AG08396 (cell line): ENCODE measurements at places on chromosomes 4 and X.
A peak's percentile ranks its signal among the peaks of the same experiment; 100 is the strongest.

DNA sequence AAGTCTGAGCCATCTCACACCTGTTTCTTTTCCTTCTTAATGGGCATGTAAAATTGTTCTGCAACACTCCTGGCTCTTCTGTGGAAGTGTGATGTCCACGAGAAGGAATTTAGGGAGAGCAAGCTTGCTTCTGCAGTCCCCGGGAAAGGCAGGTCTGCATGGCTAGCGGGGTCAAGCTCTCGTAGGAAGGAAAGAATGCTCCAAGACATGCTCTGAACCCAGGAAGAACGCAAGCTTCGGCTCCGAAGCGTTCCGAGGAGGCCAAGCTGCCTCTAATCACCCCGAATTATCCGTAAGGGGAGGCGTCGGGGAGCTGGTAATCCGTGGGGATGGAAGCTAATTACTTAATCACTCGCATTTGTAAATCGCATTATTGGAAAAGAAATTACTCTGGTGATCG, 177.7 kb downstream of the CRLF2 start:
- DNase-seq = no peak

- DNase-seq = no peak
Measured at GRCh38 chr4:37434469-37434868, 189.9 kb downstream of the NWD2 start.

GRCh38 chr4:73142995-73143547, 73.6 kb upstream of the COX18 start:
- no peak for DNase-seq

- DNase-seq = peak; percentile 42
Measured at GRCh38 chr4:81214144-81214880, 710 bp downstream of the PRKG2 start.

GRCh38 chr4:63583007-63583406, 826.2 kb downstream of the TECRL start:
- no peak for DNase-seq

- DNase-seq = no peak
Measured at GRCh38 chr4:2715426-2715825, 40.7 kb downstream of the TNIP2 start.

GRCh38 chr4:154467886-154468285, 23.7 kb downstream of the DCHS2 start:
- no peak for DNase-seq

DNA sequence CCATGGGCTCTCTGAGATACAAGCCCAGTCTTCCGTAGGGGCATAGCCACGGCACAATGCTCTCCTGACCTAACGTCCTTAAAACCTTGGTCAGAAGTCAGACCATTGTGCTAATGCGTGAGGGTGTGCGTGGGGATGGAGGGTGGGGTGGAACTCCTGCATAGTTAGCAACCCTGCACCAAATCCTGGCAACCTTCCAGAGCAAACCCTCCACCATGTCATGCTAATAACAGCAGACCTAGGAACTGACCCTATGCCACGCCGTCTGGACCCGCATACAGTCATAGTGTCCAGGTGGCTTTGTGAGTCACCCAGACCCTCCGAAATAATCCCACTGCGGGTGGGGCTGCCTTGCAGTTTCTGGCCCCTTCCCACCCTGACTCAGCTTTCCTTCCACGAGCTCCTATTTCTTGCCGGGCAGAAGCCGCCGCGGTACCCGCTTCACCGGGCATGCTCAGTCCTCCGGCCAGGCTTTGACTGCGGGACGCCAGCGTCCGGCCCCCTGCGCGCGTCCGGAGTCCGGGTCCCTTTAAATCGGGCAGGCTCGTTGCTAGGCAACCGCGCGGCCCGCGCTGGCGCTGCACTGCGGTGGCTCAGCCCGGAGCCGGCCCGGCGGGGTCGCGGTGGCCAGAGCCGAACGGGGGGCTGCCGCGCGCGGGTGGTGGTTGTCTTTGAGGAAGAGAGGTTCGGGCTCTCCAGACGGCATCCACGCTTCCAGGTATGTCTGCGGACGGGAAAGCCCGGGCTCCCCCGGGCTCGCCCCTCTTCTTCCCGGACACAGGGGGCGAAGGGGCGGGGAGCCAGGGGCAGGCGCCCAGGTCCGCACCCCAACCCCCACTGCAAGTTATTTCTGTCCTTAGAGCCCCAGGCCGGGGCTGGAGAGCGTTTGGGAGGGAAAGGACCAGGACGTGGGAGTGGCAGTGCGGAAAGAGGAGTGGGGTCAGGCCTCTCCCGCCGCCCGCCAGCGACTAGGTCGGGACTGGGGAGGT, at the start of gene CCDC160:
CCDC160 (plus strand) TSS at position 557 of the 989 bp plus-strand sequence. CDS start 7,619 bp downstream, outside the sequence.
- peak; percentile 62 for DNase-seq

DNA sequence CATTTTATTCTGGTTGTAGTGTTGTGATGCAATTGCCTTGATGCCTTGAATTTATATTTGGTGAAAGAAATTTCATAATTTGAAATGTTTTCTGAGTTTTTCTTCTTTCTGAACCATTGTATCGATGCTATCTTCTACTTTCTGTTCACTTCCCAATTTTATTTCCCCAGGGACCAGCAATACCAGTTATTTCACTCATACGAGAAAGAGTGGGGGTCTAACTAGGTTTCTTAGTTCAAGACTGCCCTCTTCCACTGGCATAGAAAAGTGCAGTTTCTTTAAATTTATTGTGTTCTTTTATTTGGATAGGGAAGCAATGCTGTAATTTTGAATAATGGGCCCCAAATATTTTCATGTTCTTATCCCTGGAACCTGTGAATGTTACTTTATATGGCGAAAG, 544.0 kb upstream of the ADGRL3 start:
- DNase-seq = no peak

- no peak for DNase-seq
Measured at GRCh38 chrX:114073926-114074325, 510.0 kb upstream of the HTR2C start.

DNA sequence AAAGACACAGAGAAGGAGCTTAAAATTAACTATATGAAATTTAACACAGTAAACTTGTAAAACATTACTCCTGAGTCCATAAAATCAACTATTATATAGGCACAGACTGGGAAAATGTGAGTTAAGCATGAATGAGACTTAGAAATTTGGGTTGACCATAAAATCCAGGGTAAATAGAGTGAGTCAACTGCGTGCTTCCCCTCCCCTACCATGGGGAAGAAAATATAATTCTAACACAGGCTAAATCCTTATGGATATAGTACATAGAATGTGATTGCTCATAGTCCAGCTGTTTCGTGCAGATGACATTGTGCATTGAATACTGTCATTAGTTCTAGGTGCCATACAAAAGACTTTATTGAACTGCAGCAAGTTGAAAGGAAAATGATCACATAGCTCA, 42.2 kb downstream of the KLHL5 start:
- no peak for DNase-seq

- DNase-seq = no peak
Measured at GRCh38 chr4:152563209-152563608, 27.3 kb upstream of the FBXW7 start.

DNA sequence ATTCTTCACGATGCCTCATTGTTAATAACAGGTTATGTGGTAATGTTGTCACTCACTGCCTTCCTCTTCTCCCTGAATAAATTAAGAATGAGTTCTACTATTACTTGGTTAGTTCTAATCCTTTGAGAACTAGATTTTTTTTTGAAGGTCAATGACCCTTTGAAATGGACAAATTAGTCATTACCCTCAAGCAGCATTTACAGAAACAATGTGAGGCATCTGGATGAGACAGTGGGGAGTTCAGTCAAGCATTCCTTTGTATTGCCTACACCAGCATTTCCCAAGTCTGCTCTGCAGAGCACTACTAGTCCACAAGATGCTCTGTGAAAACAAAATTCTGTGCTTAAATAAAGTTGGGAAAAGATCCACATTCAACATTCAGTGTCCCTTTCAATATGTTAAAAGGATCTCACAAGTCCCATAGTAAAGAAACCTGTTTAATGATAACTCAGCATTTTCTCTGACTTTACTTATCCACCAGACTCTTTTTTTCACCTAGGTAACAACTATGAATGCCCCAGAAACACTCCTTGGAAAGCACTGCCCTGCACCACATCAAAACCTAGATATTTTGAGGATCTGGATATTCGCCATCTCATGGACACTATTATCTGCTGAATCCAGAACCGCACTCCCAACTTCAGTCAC, 60.6 kb downstream of the CHRDL1 start:
- peak; percentile 11 for DNase-seq

GRCh38 chr4:16025268-16025667, 58.6 kb downstream of the PROM1 start:
- DNase-seq = no peak

DNA sequence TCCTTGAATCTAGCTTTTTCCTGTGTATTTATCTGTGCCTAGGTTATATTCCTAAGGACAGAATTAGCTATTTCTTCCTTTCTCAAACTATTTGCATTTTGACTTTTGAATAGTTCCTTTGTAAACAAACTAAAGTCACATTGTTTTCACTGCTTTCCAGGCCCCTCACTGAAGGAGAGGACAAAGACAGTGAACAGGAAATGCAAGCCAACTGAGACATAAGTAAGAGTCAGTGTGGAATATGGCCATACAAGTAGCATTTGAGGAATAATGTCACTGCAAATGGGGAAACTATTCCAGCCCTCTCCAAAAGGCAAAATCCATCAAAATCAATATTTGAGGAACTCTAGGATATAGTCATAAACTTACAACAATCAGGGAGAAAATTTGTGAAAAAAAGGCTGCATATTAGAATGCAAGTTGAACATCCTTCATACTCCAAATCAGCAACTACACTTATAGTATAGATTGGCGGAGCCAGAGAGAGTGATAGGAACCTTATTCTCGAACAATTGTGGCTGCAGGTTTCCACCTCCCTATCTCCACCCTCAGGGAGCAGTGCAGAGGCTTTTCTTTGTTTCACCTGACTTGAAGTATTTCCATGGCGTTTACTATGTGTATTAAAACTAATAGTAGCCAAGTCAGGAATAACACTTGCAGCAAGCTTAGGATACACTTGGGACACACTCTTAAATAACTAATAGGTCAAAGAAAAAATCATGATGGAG, 1110.4 kb upstream of the ADGRL3 start:
- no peak for DNase-seq

GRCh38 chr4:53647547-53647946, 56.3 kb upstream of the LNX1 start:
- no peak for DNase-seq

- DNase-seq = no peak
Measured at GRCh38 chr4:176313596-176314336, 6.0 kb upstream of the SPCS3 start.

DNA sequence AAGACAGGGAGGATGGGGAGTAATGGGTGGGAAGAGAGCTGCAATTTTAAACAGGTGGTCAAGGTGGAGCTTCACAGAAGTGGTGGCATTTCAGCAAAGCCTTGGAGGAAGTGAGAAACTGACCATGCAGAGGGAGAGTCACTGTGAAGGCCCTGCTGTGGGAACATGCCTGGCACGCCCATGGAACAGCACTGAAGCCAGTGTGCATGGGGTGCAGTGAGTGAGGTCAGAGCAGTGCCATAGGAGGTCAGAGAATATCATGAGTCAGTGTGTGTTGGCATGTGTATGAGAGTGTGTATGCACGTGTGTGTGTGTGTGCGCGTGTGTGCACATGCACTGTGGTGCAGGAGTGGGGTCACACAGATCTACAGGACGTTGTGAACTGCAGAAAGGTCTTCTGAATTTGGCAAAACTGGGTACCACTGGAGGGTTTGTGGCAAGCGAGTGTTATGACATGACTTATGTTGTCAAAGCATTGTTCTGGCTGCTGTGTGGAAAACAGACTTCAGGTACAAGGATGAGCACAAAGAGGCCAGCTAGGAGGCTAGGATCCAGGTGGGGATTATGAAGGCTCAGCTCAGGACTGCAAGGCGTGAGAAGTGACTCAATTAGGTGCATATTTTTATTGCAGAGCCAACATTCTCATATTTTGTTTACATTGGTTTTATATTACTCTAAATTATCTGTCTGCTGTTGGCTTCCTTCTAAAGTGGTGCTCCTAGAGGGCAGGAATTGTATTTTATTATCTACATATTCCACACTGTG, 34.0 kb downstream of the ZNF827 start:
- no peak for DNase-seq

GRCh38 chr4:58368221-58368620, 1258.0 kb upstream of the IGFBP7 start:
- no peak for DNase-seq

GRCh38 chr4:121701263-121701662, 4.5 kb upstream of the ANXA5 start:
- no peak for DNase-seq

- no peak for DNase-seq
Measured at GRCh38 chr4:104524026-104524425, 29.3 kb upstream of the CXXC4 start.

DNA sequence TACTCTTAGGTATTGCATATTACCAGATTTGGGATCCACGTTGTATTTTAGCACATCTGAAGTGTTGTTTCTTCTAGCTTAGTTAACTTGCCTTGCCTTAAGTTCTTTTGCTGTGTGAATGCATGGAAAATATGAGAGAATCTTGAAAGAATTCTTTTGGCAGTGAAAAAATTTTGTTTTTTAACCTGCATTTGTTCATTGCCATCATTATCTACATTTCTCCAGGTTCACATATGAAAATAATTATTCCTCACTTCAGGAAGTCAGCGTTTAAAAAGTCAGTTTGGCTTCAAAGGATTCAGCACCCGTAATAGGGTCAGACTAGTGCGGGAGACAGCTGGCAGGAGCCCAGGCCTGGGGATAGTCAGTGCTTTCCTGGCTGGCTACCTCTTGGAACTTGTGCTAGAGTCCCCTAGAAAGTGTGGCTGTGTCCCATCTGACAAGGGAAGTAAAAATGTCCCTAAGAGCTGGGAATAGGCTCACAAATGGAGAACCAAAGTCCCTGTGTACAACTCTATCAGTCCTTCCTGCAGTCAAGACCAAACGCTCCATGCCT, 251.9 kb upstream of the KLF3 start:
- DNase-seq = no peak

GRCh38 chr4:5952975-5953951, 60.4 kb upstream of the CRMP1 start:
- DNase-seq = no peak

GRCh38 chr4:70759126-70759525, 37.4 kb downstream of the RUFY3 start:
- DNase-seq = no peak

DNA sequence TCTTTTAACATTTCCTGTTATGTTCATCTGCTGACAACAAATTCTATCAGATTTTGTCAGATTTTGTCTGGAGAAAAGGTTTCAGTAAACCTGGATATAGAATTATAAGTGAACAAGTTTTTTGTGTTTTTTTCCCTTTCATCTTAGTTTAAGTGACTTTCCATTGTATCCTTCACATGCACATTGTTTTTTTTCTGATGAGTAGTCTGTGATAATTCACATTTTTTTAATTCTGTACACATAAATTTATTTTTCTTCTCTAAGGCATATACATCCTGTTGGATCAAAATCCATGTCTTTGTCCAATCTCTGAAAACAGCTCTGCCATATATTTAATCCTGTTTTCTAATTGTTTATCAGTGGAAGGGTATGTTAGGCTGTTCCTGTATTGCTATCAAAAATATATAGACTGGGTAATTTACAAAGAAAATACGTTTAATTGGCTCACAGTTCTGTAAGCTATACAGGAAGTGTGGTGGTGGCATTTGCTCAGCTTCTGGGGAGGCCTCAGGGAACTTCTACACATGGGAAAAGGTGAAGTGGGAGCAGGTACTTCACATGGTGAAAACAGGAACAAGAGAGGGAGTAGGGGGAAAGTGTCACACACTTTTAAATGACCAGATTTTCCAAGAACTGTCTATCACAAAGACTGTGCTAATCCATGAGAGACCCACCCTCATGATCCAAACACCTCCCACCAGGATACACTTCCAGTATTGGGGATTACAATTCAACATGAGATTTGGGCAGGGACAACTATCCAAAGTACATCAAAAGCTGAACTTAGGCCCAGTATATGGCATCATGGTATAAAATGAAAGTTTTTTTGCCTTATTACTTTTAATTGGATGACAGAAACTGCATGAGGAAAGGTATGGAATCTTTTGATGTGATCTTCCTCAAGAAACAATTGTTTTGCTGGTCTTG, 45.6 kb upstream of the GRID2 start:
- no peak for DNase-seq
